Activated CD4-positive, alpha-beta T cell treated with anti-CD3 and anti-CD28 coated beads, Interleukin-2, amount 10 ng/mL, durations not matched to agents 7 days and 5 days (primary cell): ENCODE measurements at places on chromosomes 5 and 9.
A peak's percentile ranks its signal among the peaks of the same experiment; 100 is the strongest.

DNA sequence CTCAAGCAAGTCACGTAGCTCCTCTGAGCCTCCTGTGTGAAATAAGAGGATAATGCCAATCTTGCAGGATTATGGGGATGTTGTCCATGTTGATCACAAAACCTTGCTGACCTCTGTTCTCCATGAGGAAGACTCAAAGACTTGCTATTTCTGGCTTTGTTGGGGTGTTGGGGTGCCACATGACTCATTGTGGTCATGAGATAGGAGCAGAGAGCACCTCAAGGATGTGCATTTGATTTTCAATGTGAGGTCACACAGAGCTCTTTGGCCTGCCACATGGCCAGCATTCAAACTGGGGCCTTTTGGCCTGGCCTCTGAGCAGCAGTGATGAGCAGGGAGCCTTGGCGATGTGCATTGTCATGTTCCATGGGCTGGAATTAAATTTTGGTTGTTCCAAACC, 380.3 kb downstream of the GADD45G start:
- no peak overlapping the region for H3K27ac ChIP-seq
- H3K27me3 ChIP-seq, result peaks cover 4% of the 10 kb centered on the region
- no peak overlapping the region for H3K4me3 ChIP-seq
- no peak for DNase-seq
- H3K4me1 ChIP-seq, result peaks cover 26% of the 10 kb centered on the region

DNA sequence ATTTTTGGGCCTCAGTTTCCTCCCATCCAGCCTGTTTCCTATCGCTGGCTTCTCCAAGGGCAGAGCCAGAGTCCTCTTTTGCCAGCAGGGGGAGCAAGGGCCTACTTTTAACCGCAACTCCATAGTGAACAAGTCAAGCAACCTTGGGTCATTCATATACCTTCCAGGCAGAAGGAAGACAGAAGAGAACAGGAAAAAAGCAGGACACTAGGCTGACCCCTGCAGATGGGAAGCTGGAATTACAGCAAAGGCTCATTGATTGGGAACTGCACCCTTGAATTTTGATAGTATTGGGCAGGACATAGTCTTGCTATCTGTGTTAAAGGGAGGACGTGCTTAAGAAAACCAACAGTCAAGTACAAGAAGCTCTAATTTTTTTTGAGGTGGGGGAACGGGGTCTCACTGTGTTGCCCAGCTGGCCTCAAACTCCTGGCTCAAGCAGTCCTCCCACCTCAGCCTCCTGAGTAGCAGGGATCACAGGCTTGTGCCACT, 30.1 kb downstream of the QRFP start:
- DNase-seq, result peak; percentile 68
- peaks cover 6% of the 10 kb centered on the region for H3K4me1 ChIP-seq
- no peak overlapping the region for H3K27ac ChIP-seq
- peaks cover 1% of the 10 kb centered on the region for H3K36me3 ChIP-seq

DNA sequence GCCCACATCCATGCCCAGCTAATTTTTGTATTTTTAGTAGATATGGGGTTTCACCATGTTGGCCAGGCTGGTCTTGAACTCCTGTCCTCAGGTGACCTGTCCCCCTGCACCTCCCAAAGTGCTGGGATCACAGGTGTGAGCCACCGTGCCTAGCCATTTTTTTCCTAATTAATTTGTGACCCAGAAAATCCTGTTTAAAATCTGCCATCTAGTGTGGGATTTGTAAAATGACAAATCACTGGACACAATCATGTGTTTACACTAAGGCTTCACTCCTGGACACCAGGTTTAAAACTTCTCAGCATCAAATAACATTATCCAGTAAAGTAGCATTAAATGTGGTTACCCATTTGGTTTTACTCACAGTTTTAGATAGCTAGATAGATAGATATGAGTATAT, 18.6 kb upstream of the KDM4C start:
- no peaks in the 10 kb centered on the region for H3K27me3 ChIP-seq
- no peaks in the 10 kb centered on the region for H3K36me3 ChIP-seq
- H3K27ac ChIP-seq, result no peak overlapping the region
- no peaks in the 10 kb centered on the region for H3K4me1 ChIP-seq
- DNase-seq, result no peak

DNA sequence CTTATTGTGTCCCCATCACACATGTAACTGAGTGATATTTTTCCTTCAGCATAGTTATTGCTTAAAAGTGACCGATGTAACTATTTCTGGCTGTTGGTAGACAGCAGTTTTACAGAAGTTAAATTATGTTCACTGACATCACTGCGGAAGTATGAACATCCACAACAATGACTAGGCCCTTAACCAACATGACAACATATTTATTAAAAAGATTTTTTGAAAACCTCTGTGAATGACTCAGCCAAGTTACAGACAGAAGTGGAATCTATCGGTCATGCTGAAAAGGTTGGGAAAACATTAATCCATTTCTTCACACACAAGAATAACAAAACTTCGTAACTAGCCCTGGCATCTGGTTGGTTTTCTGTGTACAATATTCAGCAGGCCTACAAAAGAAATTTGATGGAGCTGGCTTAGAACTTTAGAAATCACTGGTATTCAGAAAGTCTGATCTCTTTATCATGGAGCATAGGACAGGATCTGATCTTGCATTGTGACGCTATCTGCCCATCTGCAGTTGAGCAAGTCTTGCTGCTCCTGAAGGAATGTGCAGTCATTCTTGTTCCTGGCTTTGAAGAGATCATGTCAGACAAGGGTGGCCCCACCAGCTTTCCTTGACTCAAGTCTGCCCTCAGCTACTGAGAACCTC, 6.5 kb downstream of the GLIS3 start:
- peaks cover 14% of the 10 kb centered on the region for H3K4me1 ChIP-seq
- no peak overlapping the region for H3K27ac ChIP-seq
- H3K4me3 ChIP-seq, result no peak overlapping the region
- DNase-seq, result no peak
- peaks cover 47% of the 10 kb centered on the region for H3K27me3 ChIP-seq

GRCh38 chr5:38892363-38892762, 46.6 kb downstream of the OSMR start:
- no peak overlapping the region for H3K4me3 ChIP-seq
- DNase-seq, result no peak
- H3K27me3 ChIP-seq, result peaks cover 39% of the 10 kb centered on the region
- H3K36me3 ChIP-seq, result no peaks in the 10 kb centered on the region
- H3K27ac ChIP-seq, result no peak overlapping the region

GRCh38 chr9:18051638-18052037, 422.3 kb upstream of the ADAMTSL1 start:
- H3K4me1 ChIP-seq, result no peaks in the 10 kb centered on the region
- H3K4me3 ChIP-seq, result no peak overlapping the region
- H3K27ac ChIP-seq, result no peak overlapping the region
- no peaks in the 10 kb centered on the region for H3K36me3 ChIP-seq
- DNase-seq, result no peak

GRCh38 chr9:112032009-112032408, 135.4 kb downstream of the UGCG start:
- no peak overlapping the region for H3K4me3 ChIP-seq
- H3K4me1 ChIP-seq, result peaks cover 60% of the 10 kb centered on the region
- H3K27me3 ChIP-seq, result peaks cover 15% of the 10 kb centered on the region
- DNase-seq, result no peak

GRCh38 chr9:109806506-109807115, 26.6 kb downstream of the PALM2AKAP2 start:
- no peaks in the 10 kb centered on the region for H3K36me3 ChIP-seq
- H3K27me3 ChIP-seq, result peaks cover 32% of the 10 kb centered on the region
- DNase-seq, result no peak
- no peak overlapping the region for H3K4me3 ChIP-seq
- no peak overlapping the region for H3K27ac ChIP-seq
